ENCODE measurements at places on chromosomes 4 and X. TPM values are rescaled to one million over a fixed set of nuclear protein-coding genes. Genes with fewer than 3 reads are reported as not detected.

GRCh38 chr4:33494150-33494549, 2750.2 kb downstream of the ARAP2 start:
- H3K4me3 ChIP-seq: no peak overlapping the region
- no peaks in the 10 kb centered on the region for H3K27me3 ChIP-seq
- no peaks in the 10 kb centered on the region for H3K4me1 ChIP-seq
- DNase-seq: no peak

DNA sequence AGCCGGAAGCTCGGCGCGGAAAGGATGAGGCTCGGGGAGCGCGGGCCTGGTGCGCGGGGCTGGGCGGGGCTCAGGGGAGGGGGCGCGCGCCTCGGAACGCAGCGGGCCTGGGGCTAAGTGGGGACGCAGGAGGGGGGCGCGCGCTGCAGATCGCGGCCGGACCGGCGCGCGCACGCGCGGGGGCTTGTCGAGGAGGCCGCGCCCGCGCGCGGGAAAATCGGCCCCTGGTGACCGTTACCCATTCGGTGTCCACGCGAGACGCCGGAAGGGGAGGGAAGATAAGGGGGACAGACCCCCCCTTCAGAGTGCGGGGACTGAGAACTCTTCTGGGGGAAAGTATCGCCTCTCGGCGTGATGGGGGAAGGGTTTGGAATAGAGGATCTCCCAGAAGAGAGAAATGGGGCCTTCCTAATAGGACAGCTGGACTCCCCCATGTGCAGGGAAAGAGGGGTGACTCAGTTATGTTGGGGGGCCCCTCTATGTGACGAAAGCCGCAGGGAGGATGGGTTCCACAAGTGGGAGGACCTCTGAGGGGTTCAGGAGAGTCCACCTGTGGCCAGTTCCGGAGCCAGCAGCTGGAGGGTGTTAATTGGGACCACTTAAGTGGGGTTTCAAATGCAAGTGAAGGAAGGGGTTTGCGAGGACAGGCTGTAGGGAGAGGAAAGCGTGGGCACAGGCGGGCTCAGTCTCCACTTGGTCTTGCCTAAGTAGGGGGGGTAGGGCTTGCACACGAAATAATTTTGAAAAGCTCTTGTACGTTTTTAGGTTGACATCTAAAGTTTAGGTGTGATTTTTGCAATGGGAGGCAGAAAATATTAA, 584 bp downstream of the SUV39H1 start:
- H3K4me1 ChIP-seq: peaks cover 18% of the 10 kb centered on the region
- H3K27me3 ChIP-seq: no peaks in the 10 kb centered on the region
- H3K36me3 ChIP-seq: peaks cover 8% of the 10 kb centered on the region
- H3K27ac ChIP-seq: peak overlapping the region; percentile 97

GRCh38 chr4:32161392-32161791, 1441.2 kb downstream of the PCDH7 start:
- no peak overlapping the region for H3K27ac ChIP-seq
- no peak overlapping the region for H3K4me3 ChIP-seq
- H3K27me3 ChIP-seq: no peaks in the 10 kb centered on the region

GRCh38 chr4:150948074-150948473, 67.0 kb downstream of the LRBA start:
- no peak overlapping the region for H3K27ac ChIP-seq
- H3K4me3 ChIP-seq: no peak overlapping the region
- no peaks in the 10 kb centered on the region for H3K27me3 ChIP-seq
- H3K36me3 ChIP-seq: no peaks in the 10 kb centered on the region
- no peak for DNase-seq

- H3K4me1 ChIP-seq: no peaks in the 10 kb centered on the region
- H3K27me3 ChIP-seq: no peaks in the 10 kb centered on the region
- no peak for DNase-seq
These were observed 81.7 kb downstream of the PCDH7 start for GRCh38 chr4:30801876-30802275.

DNA sequence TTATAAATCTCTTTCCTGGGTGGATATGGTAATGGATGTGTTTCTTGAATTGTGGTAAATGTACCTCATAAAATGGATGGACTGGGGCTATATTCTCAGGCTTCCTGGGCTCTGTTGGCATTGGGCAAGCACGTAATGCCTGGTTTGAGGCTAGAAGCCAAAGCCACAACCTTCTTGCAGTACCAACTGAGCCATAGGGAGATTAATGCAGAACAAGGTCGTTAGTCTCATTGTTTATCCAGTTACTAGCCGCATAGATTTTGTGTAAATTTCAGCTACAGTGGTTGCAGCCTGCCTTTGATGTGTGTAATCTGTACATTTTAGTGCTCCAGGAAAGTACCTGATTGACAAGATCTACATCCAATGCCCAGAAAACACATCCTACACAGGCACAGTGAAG, 7.2 kb upstream of the LEF1 start:
- H3K27ac ChIP-seq: no peak overlapping the region
- DNase-seq: no peak
- no peaks in the 10 kb centered on the region for H3K36me3 ChIP-seq
- H3K27me3 ChIP-seq: no peaks in the 10 kb centered on the region
- peaks cover 24% of the 10 kb centered on the region for H3K4me1 ChIP-seq

GRCh38 chr4:26884486-26884988, 23.9 kb downstream of the STIM2 start:
- no peaks in the 10 kb centered on the region for H3K36me3 ChIP-seq
- H3K4me3 ChIP-seq: no peak overlapping the region
- peak overlapping the region; percentile 20 for H3K27ac ChIP-seq
- H3K27me3 ChIP-seq: no peaks in the 10 kb centered on the region
- no peak for DNase-seq

- DNase-seq: no peak
- no peaks in the 10 kb centered on the region for H3K36me3 ChIP-seq
- no peak overlapping the region for H3K4me3 ChIP-seq
- no peaks in the 10 kb centered on the region for H3K27me3 ChIP-seq
These were observed 64.7 kb downstream of the ARHGEF9 start for GRCh38 chrX:63720293-63720692.

- H3K4me3 ChIP-seq: peak overlapping the region; percentile 74
- H3K27ac ChIP-seq: peak overlapping the region; percentile 97
- peaks cover 28% of the 10 kb centered on the region for H3K4me1 ChIP-seq
- no peak for DNase-seq
These were observed 1.1 kb downstream of the MECP2 start for GRCh38 chrX:154096140-154097002.

The LRP2BP gene
- total RNA-seq: 4.7 TPM

The MAGEB10 gene
- not detected for total RNA-seq

GRCh38 chr4:151667048-151667447, 93.8 kb downstream of the GATB start:
- peaks cover 7% of the 10 kb centered on the region for H3K36me3 ChIP-seq
- DNase-seq: no peak
- no peaks in the 10 kb centered on the region for H3K4me1 ChIP-seq
- no peak overlapping the region for H3K27ac ChIP-seq
- no peak overlapping the region for H3K4me3 ChIP-seq

DNA sequence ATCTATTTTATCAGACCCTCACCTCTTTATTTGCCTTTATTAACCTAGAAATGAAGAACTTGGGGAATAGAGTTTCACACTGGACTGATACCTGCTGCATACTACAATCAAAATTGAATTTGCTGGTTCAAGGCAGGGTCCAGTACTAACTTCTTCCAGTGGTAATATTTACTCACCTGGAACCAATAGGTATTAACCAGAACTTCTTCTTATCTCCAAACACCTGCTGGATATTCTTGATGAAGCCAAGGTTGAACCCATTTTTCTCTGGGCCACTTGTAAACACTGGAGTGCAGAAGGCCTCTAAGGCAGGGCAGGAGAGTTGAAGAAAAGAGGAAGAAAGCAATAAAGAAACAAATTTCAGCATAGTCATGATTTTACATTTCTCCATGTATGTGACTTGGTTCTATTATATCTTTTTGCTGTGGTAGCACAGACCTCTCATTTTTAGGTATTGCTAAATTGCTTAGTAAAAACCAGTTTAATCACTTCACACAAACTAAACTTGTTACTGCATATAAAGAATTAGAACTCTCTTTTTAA, 101.1 kb downstream of the ZDHHC15 start:
- no peaks in the 10 kb centered on the region for H3K36me3 ChIP-seq
- no peak for DNase-seq
- H3K4me3 ChIP-seq: no peak overlapping the region
- no peak overlapping the region for H3K27ac ChIP-seq
- no peaks in the 10 kb centered on the region for H3K27me3 ChIP-seq

- no peaks in the 10 kb centered on the region for H3K36me3 ChIP-seq
- DNase-seq: no peak
- H3K4me1 ChIP-seq: no peaks in the 10 kb centered on the region
- no peak overlapping the region for H3K4me3 ChIP-seq
These were observed 100.1 kb upstream of the VCX3B start for GRCh38 chrX:8364369-8365141.

GRCh38 chrX:41846714-41847113, 76.6 kb downstream of the CASK start:
- H3K4me3 ChIP-seq: no peak overlapping the region
- H3K27me3 ChIP-seq: no peaks in the 10 kb centered on the region
- H3K27ac ChIP-seq: no peak overlapping the region
- H3K36me3 ChIP-seq: no peaks in the 10 kb centered on the region

- no peaks in the 10 kb centered on the region for H3K36me3 ChIP-seq
- H3K27ac ChIP-seq: no peak overlapping the region
- DNase-seq: no peak
These were observed 168.8 kb upstream of the FRG1 start for GRCh38 chr4:189771696-189772361.

DNA sequence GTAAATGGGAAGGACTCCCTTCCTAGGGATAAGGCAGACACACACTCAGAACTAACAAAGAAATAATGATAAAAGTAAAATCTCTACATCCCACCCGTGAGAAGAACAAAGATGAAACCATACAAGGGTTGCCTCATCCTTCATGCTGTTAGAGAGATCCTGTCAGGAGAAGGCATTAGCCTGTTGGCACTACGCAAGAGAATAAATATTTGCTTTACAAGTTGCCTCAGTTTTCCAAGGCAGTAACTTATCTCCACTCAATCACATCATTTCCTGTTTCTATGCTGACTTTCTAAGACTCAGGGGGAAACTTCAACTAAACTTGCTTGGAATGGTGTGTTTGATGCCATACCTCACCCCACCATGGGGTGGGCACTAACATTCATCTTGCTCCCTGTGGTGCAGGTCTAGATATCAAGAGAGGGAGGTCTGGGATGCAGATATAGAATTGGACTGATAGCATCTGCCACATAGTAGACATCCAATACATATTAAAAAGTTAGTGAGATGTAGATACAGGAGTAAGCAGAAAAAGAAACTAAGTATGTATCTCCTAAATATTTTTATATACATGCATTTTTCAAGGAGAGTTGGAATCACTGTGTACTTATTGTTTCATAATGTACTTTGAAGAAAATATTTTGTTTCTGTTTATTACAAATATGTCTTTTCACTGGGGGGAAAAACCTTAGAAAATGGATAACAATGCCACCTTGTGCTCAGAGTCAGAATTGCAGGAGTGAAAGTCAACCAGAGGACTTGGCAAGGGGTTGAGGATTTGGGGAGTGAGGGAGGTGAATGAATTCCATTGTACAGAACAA, 57.2 kb upstream of the BEX4 start:
- no peaks in the 10 kb centered on the region for H3K36me3 ChIP-seq
- H3K4me3 ChIP-seq: no peak overlapping the region
- no peak overlapping the region for H3K27ac ChIP-seq
- H3K4me1 ChIP-seq: no peaks in the 10 kb centered on the region
- DNase-seq: no peak

DNA sequence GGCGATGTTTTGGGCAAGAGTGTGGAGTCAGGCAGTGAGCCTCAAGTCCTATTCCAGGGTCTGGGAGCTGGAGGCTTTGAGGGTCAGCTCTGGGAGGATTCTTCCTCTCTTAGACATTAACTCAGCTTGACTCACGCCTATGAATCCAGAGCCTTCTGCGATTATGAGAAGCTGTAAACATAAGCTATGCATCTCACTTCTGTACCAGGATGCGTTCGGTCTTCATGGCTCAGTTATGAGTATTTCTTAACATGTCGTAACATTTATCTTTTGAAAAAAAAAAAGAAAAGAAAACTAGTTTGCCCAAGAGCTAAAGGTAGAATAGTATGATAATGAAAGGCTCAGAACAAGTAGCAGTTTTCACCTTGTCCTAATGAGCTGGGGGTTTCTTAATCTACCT, 4.6 kb downstream of the SHROOM2 start:
- no peaks in the 10 kb centered on the region for H3K4me1 ChIP-seq
- H3K27me3 ChIP-seq: no peaks in the 10 kb centered on the region
- H3K36me3 ChIP-seq: no peaks in the 10 kb centered on the region
- H3K4me3 ChIP-seq: no peak overlapping the region

GRCh38 chr4:97197106-97197505, 946.2 kb downstream of the STPG2 start:
- no peak overlapping the region for H3K27ac ChIP-seq
- H3K36me3 ChIP-seq: no peaks in the 10 kb centered on the region
- no peak overlapping the region for H3K4me3 ChIP-seq
- no peak for DNase-seq

DNA sequence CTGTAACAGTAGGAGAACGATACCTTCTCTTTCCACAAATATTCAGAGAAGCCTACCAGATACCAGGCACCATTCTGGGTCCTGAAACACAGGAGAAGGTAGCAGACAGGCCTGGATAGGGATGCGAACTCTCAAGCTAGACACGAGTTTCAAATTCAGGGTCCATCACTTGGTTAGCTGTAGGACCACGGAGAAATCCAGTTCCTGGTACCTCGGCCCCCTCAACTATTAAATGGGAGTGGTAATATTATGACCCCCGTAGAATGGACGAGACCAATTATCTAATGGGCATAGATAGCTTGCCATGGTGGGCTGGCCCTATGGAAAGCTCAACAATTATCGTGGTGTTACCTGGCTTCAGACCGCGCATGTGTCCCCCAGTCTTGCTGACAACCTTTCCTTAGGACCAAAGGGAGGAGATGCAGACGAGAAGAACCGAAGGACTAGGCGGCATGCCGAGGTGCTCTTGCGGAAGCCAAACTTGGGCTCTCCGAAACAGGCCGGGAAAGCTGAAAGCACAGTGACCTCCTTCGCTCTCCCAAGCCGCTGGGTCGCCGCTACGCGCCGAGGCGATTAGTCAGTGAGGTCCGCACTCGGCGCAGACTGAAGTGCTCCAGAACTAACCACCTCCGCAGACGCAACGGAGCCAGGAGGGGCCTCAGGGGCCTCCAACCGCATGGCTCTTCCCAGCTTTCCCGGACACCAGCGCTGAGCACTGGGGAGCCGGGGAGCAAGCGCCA, 19.6 kb downstream of the NKX3-2 start:
- DNase-seq: no peak
- peaks cover 38% of the 10 kb centered on the region for H3K4me1 ChIP-seq
- peaks cover 75% of the 10 kb centered on the region for H3K27me3 ChIP-seq
- no peak overlapping the region for H3K27ac ChIP-seq
- no peaks in the 10 kb centered on the region for H3K36me3 ChIP-seq

GRCh38 chr4:148998719-148999118, 556.5 kb upstream of the NR3C2 start:
- no peak overlapping the region for H3K27ac ChIP-seq
- no peak overlapping the region for H3K4me3 ChIP-seq
- no peaks in the 10 kb centered on the region for H3K36me3 ChIP-seq
- H3K27me3 ChIP-seq: no peaks in the 10 kb centered on the region
- DNase-seq: no peak

The XAGE1A gene
- total RNA-seq: 0.54 TPM
